ENCODE measurements at places on chromosomes 2 and 18.

DNA sequence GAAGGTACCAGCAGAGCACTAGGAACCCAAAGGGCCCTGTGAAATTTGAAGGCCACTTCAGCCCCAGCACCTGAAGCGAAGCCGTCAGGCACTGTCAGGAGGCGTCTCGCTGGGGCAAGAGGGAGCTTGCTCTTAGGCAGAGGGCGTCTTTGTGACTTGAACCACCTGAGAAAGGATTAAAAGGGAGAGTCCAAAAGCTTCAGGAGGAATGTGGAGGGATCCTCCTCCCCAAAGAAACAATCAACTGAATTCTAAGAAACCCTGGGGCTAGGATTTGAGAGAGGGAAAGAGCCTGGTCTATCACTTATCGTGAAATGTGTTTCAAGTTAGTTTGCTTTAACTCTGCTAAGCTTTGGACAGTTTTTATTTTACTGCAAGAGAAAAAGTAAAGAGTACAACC is 324.9 kb upstream of the SOX11 start:
- DNase-seq = no peak

- peak; percentile 7 for DNase-seq
Measured at GRCh38 chr2:203887677-203888076, 20.1 kb downstream of the CTLA4 start.

DNA sequence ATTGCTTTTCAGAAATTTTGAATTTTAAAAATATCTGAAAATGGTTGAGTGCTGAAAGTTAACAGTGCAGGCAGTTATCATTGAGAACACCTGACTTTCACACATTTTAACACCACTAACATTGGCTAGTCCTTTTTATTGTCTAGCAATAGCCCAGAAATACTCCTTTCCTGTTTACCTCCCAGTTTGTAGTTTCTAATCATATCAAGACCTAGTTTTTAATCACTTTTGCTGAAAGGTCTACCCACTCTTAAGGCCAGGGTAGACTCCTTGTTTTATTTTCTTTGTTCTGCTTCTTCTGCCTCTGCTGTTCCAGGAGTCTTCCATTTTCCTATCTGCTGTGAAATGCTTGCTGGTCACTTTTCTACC is 72.1 kb downstream of the UBE2E3 start:
- no peak for DNase-seq

- no peak for DNase-seq
Measured at GRCh38 chr18:11066038-11066437, 83.3 kb downstream of the PIEZO2 start.
